HuH-7.5 (cell line): ENCODE measurements at places on chromosomes 6 and 20.
A peak's percentile ranks its signal among the peaks of the same experiment; 100 is the strongest.

- DNase-seq, result no peak
Observed at GRCh38 chr6:17511084-17511483, 89.0 kb upstream of the FAM8A1 start.

GRCh38 chr6:167415441-167415961 is 90.6 kb downstream of the TTLL2 start:
- no peak for DNase-seq

- no peak for DNase-seq
Observed at GRCh38 chr6:166417285-166417691, 34.5 kb upstream of the MPC1 start.

DNA sequence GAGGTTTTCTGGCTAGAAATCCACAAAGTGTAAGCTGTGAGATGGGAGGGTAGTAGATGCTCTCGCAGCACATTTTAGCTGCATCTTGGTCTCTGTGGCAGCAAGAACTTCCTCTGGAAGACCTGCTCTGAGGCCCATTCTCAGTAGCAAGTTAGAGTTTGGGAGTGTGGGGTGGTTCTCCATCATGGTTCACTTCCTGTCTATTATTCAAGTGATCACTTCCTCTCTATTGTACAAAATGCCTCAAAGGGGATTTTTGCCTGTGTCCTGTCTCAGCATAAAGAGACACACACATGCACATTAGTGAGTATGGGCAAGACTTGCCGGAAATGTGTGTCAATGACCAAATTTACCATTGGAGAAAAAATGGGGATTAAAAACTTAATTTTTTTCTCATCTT is 42.5 kb downstream of the LYRM2 start:
- no peak for DNase-seq

- no peak for DNase-seq
Observed at GRCh38 chr6:19976411-19977129, 139.4 kb downstream of the ID4 start.

DNA sequence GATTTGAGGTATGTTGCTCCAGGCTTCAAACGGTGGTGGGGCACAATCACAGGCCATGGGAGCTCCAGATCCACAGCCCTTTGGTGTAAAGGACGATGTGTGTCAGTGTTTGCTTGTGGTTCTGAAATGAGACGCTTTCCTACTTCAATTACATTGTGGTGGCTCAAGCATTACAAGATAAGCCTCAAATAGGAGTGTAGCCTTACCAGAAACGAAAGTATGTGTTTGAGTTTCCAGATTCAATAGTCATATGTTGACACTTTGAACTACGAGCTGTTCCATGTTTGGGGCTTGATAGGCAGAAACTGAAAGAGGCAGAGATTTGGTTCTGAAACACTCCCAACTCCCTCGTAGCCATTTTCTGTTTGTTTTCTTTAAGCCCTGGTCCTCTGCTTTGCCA is 187.1 kb downstream of the MYLK4 start:
- DNase-seq, result no peak

- peak; percentile 32 for DNase-seq
Observed at GRCh38 chr6:141552463-141552862, 580.3 kb upstream of the GJE1 start.

DNA sequence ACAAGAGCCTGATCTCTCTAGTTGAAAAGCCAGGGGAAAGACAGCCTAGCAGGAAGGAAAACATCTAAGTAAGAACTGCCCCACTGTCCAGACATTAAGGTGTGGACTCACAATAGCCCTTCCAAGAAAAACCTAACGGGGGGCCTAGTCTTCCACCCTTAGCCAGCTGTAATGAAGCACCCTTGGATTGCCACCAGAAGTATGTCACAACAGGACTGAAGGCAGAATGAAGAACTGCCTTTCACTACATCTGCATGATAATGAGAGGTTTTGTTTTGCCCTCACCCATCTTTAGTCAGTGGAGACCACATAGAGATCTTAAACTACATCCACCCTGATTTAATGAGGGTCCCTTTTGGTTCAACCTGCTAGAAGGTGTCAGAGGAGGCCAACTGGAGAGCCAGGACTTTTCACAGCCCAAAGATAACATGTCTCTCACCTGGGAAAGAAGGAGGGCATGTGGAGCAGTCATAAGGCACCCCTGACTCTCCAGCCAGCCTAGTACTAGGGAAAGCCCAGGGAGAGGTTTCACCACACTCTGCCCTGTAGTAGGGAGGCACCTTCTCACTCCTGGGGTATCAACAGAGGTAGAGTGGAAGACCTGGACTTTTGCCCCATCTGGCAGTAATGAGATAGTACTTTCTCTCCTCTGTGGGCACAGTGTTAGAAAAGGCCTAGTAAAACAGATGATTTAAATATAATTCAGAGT is 1017.4 kb upstream of the MANEA start:
- no peak for DNase-seq

GRCh38 chr20:37522260-37523011 is 1.4 kb downstream of the NNAT start:
- no peak for DNase-seq

- DNase-seq, result no peak
Observed at GRCh38 chr6:52598123-52598823, 21.4 kb upstream of the TRAM2 start.

DNA sequence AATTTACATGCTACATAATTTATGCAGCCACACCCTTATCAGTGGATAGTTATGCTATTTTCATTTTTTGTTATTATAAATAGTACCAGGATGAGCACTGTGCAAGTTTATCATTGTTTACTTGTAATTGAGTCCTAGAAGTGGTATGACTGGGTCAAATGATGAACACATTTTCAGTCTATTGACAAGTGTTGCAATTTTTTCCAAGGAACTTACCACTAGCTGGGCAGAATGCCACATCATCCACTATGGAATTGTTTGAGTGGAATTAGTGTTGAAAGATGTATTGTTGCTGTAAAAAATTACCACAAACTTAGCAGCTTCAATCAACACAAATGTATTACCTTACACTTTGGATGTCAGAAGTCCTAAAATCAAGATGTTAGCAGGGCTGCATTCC is 38.1 kb upstream of the OPN5 start:
- DNase-seq, result no peak

DNA sequence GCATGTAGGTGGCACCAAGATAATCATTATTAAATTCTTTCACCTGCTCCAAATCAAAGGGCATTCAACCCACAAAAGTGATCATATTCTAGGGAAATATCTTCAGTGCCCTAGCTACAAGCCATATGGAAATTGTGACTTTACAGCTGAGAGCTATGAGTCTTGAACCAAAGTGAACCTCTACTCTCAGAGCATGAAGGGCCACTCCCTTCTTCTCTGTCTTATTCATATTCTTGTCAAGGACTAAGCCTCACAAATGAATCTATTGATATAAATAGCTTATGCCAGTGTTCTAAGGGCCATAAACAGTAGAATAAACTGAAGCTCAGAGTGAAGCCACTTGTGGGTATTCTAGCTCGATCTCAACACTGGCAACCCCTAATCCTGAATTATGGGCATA is 29.6 kb downstream of the SPINT4 start:
- DNase-seq, result no peak

DNA sequence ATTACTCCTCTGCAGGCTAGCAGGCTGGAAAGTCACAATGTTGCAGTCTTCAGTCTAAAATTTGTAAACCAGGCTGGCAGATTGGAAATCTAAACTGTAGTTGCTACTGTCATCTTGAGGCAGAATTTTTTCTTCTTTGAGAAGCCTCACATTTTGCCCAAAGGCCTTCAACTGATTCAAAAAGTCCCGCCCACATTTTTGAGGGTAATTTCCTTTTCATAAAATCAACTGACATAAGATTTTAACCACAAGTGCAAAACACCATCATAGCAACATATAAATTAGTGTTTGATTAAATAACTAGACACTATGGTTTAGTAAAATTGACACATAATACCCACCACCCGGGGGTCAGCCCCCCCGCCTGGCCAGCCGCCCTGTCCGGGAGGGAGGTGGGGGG is 28.4 kb downstream of the HLA-C start:
- no peak for DNase-seq

DNA sequence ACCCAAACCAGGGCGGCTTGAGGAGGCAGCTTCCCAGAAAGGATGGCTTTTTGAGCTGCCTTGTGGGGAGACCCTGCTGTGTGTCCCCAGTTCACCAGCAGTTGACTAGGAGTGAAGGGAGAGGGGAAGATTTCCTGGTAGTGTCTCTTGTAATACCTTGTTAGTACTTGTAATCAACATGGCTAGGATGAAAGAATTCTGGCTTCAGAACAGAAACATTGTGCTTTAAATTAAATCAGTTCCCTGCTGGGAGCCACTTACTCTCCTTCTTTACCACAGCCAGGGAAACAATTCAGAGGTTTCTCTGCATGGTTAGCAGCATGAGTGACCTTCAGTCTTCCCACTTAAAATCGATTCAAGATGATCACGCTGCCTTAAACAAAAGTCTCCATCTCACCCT is 525.4 kb upstream of the ID4 start:
- DNase-seq, result no peak

- peak; percentile 61 for DNase-seq
Observed at GRCh38 chr20:36573798-36574365, 485 bp downstream of the TGIF2 start.

GRCh38 chr6:154229786-154230185 is 126.8 kb downstream of the IPCEF1 start:
- no peak for DNase-seq

GRCh38 chr6:5781966-5782556 is 224.7 kb downstream of the NRN1 start:
- no peak for DNase-seq

GRCh38 chr6:144460327-144461095 is 175.4 kb downstream of the UTRN start:
- no peak for DNase-seq

- no peak for DNase-seq
Observed at GRCh38 chr20:19593762-19594161, 164.3 kb upstream of the RIN2 start.

DNA sequence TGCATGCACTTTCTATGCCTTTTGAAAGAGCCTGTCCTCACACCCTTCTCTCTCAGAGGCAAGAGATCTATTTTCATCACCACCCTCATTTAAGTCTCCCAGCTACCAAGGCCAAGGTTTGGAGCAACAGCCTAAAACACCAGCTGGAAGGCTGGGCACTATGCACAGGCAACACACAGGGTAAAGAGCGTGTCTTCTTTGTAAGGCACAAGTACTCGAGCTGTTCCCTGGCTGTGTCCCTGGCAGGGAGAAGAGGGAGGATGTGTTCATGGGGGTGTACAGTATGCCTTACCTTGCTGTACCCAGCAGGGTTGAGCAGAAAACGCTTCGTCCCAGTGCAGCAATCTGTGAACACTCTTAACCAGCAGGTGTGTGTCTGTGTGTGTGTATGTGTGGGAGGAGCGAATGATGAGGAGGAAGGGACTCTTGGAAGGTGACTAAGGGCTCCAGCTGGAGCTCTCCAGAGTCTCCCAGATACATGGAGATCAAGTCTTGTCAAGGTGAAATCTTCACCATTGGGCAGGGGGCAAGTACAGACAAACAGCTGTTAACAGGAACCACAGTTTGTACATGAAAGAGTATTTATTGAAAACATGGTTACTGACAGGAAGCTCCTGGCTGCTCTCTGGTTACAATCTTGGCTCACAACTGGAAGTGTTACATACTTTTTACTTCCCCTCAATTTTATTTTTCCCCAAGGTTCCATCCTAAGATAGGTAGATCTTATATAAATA is 40.8 kb downstream of the ELMO2 start:
- DNase-seq, result no peak

GRCh38 chr6:150394053-150394898 is 25.5 kb downstream of the IYD start:
- no peak for DNase-seq

DNA sequence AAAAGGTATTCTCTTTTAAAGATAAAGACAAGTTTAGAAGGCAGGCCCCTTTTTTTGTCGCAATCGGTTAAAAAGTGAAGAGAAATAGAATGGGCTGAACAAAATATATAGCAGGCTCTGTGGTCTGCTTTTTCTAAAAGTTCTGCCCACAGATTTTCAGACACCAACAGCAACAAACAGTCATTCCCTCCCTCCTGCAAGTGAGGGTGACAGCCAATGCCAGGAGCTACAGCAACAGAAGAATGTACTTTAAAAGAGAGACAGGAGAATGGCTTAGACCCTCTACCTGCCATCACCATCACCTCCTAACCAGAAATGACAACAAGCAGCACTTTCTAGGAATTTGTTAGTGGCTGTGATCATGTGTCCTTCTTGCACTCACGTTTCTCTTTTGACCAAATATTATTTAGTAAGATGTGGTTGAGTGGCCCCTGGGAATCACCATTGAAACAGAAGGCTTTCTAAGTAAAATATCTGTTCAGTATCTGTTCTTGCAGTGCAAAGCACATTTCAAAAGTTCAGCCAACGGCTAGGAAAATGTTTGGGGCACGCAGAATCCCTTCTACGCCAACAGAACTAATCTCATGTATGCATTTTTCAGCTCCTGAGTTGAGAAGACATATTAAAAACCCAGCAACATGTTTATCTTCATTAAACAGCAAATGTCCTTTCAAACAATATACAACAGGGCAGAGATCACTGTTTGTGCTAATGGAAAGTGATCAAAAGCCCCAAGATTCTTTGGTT is 248.5 kb downstream of the ATXN1 start:
- DNase-seq, result no peak

DNA sequence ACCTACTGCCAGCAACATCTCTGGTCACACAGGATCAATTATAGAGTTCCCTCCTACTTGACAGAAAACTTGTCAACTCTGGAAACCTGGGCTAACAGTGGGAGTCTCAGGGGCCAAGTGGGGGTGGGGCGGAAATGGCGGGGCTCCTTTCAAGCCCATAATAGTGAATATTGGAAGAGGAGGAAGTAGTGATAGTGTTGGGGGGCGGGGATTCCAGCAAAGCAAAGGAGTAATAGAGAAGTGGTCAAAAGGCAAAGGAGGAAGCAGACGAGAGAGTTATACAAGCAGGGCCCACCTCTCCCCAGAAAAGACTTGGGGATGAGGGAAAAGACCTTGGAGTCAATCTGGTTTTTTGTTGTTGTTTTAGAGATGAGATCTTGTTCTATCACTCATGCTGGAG is 2.1 kb downstream of the DEF6 start:
- DNase-seq, result no peak

DNA sequence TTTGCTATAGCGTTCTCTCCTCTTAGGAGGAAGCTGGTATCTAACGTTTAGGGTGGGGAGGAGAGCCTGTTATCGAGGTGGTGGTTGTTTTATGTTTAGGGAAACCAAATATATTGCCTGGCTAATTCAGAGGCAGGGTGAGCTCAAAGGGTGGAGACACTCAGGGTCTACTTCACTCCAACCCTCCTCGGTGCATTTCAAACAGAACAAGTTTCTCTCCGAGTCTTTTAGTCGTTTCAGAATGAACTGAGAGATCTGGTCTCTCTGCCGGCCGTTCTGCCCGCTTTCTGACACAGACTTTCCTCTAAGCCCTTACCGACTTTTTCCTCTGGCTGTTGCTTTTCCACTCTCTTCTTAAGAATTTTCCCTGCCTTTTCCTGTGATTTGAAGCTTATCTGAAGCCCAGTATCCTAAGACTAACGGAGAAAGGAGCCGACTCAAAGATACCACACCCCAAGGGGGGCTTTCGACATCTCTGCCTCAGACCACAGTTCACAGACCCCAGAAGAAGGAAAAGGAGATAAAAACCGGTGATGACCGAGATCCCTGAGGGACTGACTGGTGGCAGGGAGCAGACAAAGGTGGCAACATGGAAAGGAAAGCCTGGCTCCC is 865 bp downstream of the STK38 start:
- no peak for DNase-seq
